ENCODE measurements at places on chromosomes 5 and 9. TPM values are rescaled to one million over a fixed set of nuclear protein-coding genes. Genes with fewer than 3 reads are reported as not detected.

SOX30 gene
- not detected for total RNA-seq

SHOC1 gene
- not detected for total RNA-seq

FOXI1 gene
- total RNA-seq: not detected

IFNA13 gene
- not detected for total RNA-seq

- no peak for DNase-seq
Measured at GRCh38 chr5:167309941-167310517, 981.4 kb upstream of the WWC1 start.

DNA sequence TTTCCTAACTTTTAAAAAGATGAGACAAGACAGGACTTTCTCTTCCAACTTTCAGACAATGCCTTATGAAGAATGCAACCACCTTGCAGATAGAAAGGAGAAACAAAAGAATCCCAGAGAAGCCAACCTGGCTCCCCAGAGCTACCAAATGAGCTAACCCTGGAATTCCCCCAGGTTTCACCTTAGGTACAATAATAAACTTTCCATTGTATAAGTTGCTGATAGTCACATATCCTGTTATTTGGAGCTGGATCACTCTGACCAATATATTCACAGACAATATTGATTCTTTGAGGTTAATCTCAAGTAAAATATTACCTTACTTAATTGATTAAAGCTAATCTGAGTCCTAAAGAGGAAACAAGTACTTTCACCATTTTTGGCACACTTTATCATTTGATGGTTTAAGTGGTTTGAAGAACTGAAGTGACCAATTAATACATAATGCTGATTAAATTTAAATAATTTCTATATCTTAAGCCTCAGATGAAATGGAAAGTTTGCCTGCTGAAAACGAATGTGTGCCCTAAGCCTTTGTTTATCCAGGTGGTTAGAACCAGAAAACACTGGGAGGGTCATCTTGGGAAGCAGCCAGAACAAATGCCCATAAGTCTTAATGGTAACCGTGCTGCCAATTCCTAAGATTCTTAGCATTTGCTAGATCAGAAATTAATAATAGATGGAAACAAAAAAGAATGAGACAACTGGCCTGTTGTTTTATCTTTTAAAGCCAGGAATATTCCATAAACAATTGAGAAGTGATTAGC, 159.6 kb upstream of the SLC12A2 start:
- DNase-seq: no peak

DNA sequence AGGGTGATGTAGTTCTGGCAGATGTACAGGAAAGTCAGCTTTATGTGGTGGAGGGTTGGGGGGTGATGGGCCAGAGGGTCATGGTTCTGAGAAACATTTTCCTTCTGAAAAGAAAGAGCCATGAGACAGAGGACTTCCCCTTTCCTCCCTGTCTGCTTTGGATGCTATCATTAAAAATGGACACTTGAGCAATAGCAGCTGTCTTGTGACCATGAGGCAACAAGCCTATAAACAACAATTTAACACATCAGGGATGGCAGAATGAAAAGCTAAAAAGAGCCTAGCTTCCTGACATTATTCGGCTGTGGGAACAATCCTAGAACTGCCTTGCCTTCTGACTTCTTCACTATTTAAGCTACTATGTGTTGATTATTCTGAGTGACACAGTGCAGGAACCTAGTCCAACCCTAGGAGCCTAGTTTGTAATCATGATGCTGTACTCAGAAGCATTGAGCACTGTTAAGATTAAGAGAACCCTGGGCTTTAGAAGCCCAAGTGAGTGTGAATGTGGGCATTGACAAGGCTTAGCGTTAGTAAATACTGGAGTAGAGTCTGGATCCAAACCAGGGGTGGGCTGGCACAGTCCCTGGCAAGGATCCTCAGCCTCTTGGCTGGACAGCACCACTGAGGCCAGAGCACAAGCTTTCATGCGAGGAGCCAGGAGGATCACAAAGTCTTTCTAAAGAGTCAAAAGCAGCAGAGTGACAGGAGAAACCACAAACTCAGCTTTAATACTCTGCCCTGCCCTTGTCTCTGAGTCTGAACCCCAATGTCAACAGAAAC, 178.5 kb upstream of the EGFLAM start:
- no peak for DNase-seq

- peak; percentile 68 for DNase-seq
Measured at GRCh38 chr9:32344551-32345182, 39.8 kb upstream of the ACO1 start.

DNA sequence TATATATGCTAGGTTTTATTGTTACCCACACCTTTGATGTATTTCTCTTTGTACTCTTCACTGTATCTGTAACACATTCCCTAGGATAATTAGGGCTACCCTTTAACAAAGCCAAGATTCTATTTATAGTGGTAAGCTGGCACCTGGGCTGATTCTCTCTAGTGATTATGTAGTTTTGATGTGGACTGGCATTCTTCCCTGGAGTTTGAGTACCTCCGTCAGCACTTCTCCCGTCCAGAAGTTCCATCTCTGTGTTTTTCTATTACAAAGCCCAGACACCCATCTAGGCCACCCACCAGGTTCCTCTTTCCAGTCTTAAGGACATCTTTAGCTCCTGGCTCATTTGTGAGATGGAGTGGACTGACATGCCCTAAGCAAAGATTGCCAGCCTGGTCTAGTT, 55.9 kb upstream of the CDKN2B start:
- no peak for DNase-seq

DNA sequence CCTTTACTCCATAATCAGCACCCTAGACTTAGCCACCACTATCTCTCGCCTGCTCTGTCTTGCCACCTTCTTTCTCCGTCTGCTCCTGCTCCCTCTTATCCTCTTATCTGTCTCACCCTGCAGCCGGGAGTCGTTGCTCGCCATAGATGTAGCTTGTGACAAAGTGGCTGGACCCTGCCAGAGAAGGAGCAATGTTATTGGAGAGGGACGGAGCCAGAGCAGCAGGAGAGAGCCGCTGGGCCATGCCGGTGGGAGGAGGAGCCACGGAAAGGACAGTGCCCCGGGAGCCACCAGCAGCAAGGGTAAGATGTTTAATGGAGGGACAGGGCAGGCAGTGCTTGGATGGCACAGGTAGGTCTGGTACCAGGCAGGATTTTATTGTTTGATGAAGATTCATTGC, 137.3 kb downstream of the SEC61B start:
- no peak for DNase-seq
